IMR-90 (cell line): ENCODE measurements at places on chromosomes 5 and 9. TPM values are rescaled to one million over a fixed set of nuclear protein-coding genes. Genes with fewer than 3 reads are reported as not detected.

Gene SLC25A2
- 0.28 TPM in 1 of 2 replicates, not detected in the other for total RNA-seq

DNA sequence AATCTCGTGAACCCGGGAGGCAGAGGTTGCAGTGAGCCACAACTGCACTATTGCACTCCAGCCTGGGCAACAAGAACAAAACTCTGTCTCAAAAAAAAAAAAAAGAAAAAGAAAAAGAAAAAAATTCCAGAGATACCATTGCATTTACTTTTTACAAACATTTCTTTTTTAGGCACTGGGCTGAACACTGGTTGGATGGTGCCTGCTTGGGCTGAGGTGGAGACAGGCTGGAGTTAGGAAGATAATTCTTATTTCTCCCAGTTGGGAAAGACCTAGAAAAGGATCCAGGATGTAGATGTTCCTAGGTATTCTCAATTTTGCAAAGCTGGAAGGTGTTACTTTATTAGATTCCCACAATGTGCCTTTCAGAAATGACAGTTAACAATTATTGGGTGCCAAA is 49.9 kb upstream of the JMY start:
- H3K4me1 ChIP-seq: peaks cover 4% of the 10 kb centered on the region; the same call in 1 of the 2 replicates
- H3K36me3 ChIP-seq: no peaks in the 10 kb centered on the region
- H3K27me3 ChIP-seq: peaks cover 2% of the 10 kb centered on the region; the same call in 1 of the 2 replicates

GRCh38 chr9:127351182-127352166 is 45.5 kb upstream of the SLC2A8 start:
- H3K36me3 ChIP-seq: no peaks in the 10 kb centered on the region
- no peaks in the 10 kb centered on the region; the same call in 1 of the 2 replicates for H3K4me1 ChIP-seq
- H3K27me3 ChIP-seq: no peaks in the 10 kb centered on the region; the same call in 1 of the 2 replicates
- H3K4me3 ChIP-seq: no peak overlapping the region
- no peak for DNase-seq

DNA sequence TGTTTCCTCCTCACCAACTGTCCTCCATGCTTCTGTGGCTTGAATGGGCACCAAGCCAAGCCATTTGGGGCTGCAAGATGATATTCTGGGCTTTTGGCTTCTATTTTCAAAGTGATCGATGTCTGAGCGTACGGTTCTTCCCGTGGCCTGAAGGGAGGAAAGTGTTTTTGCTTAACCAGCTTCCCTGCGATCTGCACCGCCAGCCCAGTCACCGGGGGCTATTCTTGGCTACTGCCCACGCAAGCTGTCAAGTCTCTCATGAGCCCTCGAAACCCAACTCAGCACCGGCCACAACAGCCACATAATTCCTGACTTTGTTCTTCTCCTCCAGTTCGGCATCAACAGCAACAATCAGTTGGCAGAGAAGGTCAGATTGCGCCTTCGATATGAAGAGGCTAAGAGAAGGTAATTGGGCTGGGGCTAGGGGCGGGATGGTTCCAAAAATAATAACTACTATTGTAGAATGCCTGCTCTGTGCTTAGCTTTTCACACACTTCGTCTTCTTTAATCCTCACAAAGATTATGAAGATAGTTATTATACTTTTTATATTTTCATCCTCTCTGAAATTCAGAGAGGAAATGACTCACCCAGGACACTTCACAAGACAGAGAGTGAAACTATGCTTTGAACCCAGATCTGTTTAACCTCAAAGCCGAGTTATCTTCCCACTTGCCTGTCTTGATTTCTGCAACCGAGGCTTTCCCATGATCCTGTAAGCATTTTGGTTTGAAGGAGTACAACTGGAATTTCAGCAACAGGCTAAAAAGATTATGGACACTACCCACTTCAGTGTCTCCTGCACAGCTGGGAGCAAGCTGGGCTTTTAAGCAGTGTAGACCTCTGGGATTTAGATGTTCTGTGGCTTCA is 76.4 kb upstream of the RARS1 start:
- no peak overlapping the region; the same call in 1 of the 2 replicates for H3K27ac ChIP-seq
- no peak overlapping the region for H3K4me3 ChIP-seq
- H3K27me3 ChIP-seq: no peaks in the 10 kb centered on the region
- peaks cover 8% of the 10 kb centered on the region for H3K36me3 ChIP-seq
- peaks cover 9% of the 10 kb centered on the region for H3K4me1 ChIP-seq

DNA sequence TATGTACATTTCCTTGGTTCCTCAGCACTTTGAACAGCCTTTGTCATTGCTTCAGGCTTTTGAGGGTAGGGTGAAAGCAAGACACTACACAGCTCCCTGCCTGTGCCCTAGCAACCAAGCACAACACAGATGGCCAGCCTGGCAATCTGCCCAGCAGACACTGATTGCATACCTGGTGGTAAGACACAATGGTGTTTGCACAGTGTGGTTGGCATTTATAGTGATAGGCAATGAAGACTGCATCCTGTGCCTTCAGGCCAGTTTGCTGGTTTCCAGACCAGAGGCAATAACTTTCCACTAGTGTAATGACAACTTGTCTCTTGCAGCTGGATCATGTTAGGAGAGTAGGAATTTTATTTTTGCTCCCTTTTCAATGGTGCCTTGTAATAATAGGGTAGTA is 144.5 kb upstream of the TNC start:
- no peaks in the 10 kb centered on the region for H3K36me3 ChIP-seq
- H3K27me3 ChIP-seq: no peaks in the 10 kb centered on the region
- peak; percentile 75 for DNase-seq
- H3K4me3 ChIP-seq: no peak overlapping the region
- H3K27ac ChIP-seq: peak overlapping the region; percentile 93

- H3K27me3 ChIP-seq: peaks cover 12% of the 10 kb centered on the region
- no peak overlapping the region for H3K27ac ChIP-seq
- no peak for DNase-seq
- H3K4me3 ChIP-seq: no peak overlapping the region
- H3K36me3 ChIP-seq: peaks cover 4% of the 10 kb centered on the region; the same call in 1 of the 2 replicates
Observed at GRCh38 chr9:126504977-126505455, 108.7 kb upstream of the LMX1B start.

GRCh38 chr5:161663431-161663830 is 22.1 kb upstream of the GABRA6 start:
- no peaks in the 10 kb centered on the region for H3K36me3 ChIP-seq
- H3K27ac ChIP-seq: no peak overlapping the region
- DNase-seq: no peak

GRCh38 chr5:14411216-14411615 is 170.4 kb upstream of the OTULINL start:
- no peak for DNase-seq
- peaks cover 20% of the 10 kb centered on the region for H3K4me1 ChIP-seq
- H3K27me3 ChIP-seq: no peaks in the 10 kb centered on the region

Gene DIRAS2
- not detected in 2 replicates for total RNA-seq

DNA sequence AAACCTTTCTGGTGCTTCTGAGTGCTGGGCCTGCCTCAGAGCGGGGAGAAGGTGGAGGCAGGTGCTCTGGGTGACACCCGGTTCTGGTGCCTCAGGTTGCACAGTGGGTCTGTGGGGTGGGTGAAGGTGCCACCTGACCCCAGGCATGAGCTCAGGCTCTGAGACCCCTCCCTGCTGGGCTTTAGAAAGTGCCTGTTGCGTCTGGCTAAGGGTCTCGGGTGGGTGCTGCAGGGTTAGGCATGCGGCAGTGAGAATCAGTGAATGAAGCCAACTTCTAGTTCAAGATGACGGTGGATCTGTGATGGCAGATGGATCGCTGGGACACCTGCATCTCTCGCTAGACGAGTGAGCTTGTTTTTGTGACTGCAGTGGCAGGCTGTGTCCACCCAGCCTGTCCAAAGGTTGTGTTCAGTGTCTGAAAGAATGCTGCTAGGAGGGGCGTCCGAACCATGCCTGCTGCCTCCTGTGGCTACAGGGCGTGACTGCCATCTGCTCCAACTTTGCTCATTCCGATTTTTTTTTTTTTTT is 5.0 kb downstream of the SQSTM1 start:
- H3K27ac ChIP-seq: no peak overlapping the region
- no peak overlapping the region for H3K4me3 ChIP-seq
- DNase-seq: no peak
- no peaks in the 10 kb centered on the region for H3K27me3 ChIP-seq
- H3K36me3 ChIP-seq: peaks cover 75% of the 10 kb centered on the region
- H3K4me1 ChIP-seq: peaks cover 18% of the 10 kb centered on the region

Gene CCNJL
- 2.0 and 2.8 TPM in 2 replicates for total RNA-seq

Gene TMEM174
- total RNA-seq: not detected in 2 replicates

Gene CNTFR
- not detected in 2 replicates for total RNA-seq
